Right lobe of liver (tissue), 6 donors: ENCODE measurements at places on chromosomes 12 and 14. TPM values are rescaled to one million over a fixed set of nuclear protein-coding genes. Genes with fewer than 3 reads are reported as not detected.

C12orf42 gene
- not detected for total RNA-seq

- H3K27me3 ChIP-seq, result no peaks in the 10 kb centered on the region
- no peak overlapping the region for H3K27ac ChIP-seq
- no peaks in the 10 kb centered on the region for H3K36me3 ChIP-seq
- H3K4me3 ChIP-seq, result no peak overlapping the region
Measured at GRCh38 chr14:50087341-50088116, 28.8 kb downstream of the VCPKMT start.

- peak overlapping the region; percentile 80 for H3K27ac ChIP-seq
- H3K36me3 ChIP-seq, result no peaks in the 10 kb centered on the region
- no peaks in the 10 kb centered on the region for H3K4me1 ChIP-seq
- peak overlapping the region; percentile 89 for H3K4me3 ChIP-seq
- DNase-seq, result no peak
- no peaks in the 10 kb centered on the region for H3K27me3 ChIP-seq
Measured at GRCh38 chr14:100306998-100307765, 938 bp upstream of the SLC25A29 start.

GRCh38 chr12:19021646-19022045 lies 107.9 kb upstream of the PLEKHA5 start:
- no peaks in the 10 kb centered on the region for H3K4me1 ChIP-seq
- H3K36me3 ChIP-seq, result no peaks in the 10 kb centered on the region
- no peaks in the 10 kb centered on the region for H3K27me3 ChIP-seq
- H3K4me3 ChIP-seq, result no peak overlapping the region
- H3K27ac ChIP-seq, result no peak overlapping the region

DNA sequence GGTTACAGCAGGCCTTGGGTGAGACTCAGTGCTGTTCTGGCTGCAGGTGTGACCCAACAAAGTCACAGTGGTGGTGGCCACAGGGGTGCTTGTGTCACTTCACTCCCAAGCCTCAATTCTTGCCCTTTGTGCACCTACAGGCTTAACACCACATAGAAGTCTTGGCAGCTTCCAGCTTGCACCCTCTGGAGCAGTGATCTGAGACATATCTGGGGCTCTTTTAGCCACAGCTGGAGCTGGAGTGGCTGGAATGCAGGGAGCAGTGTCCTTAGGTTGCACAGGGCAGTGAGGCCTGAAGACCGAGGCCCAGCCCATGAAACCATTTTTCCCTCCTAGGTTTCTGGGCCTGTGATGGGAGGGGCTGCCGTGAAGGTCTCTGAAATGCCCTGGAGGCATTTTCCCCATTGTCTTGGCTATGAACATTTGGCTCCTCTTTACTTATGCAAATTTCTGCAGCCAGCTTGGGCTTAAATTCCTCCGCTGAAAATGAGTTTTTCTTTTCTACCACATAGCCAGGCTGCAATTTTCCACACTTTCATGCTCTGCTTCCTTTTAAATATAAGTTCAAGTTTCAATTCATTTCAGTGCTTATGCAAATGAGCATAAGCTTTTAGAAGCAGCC lies 37.7 kb downstream of the ADAM21 start:
- no peaks in the 10 kb centered on the region for H3K36me3 ChIP-seq
- H3K27me3 ChIP-seq, result no peaks in the 10 kb centered on the region
- no peak overlapping the region for H3K4me3 ChIP-seq
- no peak for DNase-seq
- H3K4me1 ChIP-seq, result no peaks in the 10 kb centered on the region

CLEC1A gene
- 0.62 TPM for total RNA-seq

DNA sequence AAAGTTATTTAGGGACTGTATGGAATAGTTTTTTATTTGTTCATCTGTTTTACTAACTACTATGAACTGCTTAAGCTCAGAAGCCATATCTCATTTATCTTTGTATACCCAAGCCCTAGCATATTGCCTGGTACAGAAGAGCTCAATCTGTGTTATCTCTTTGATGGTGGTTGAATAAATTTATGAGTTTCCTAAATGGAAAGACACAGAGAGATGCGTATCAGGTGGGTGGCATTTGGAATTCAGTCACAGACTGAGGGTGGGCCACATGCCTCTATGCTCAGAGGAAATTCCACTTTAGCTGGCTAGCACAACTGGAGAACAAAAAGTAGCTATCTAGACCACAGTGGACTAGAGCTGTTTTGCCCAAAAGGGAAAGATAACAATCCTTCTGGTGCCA lies 145.5 kb downstream of the SLC6A15 start:
- H3K4me1 ChIP-seq, result no peaks in the 10 kb centered on the region
- no peaks in the 10 kb centered on the region for H3K27me3 ChIP-seq
- H3K4me3 ChIP-seq, result no peak overlapping the region
- H3K36me3 ChIP-seq, result no peaks in the 10 kb centered on the region
- H3K27ac ChIP-seq, result no peak overlapping the region
- no peak for DNase-seq

- no peak overlapping the region for H3K4me3 ChIP-seq
- H3K36me3 ChIP-seq, result no peaks in the 10 kb centered on the region
- H3K4me1 ChIP-seq, result no peaks in the 10 kb centered on the region
- no peaks in the 10 kb centered on the region for H3K27me3 ChIP-seq
Measured at GRCh38 chr12:31026202-31026601, 47.5 kb upstream of the DDX11 start.

SIRT4 gene
- total RNA-seq, result 4.1 TPM

- no peak overlapping the region for H3K4me3 ChIP-seq
- peak; percentile 43 for DNase-seq
- H3K36me3 ChIP-seq, result no peaks in the 10 kb centered on the region
- no peaks in the 10 kb centered on the region for H3K4me1 ChIP-seq
- no peaks in the 10 kb centered on the region for H3K27me3 ChIP-seq
Measured at GRCh38 chr12:3604748-3605586, 114.0 kb downstream of the PRMT8 start.

GRCh38 chr12:51579321-51579850 lies 11.6 kb upstream of the SCN8A start:
- DNase-seq, result no peak
- no peaks in the 10 kb centered on the region for H3K27me3 ChIP-seq
- H3K4me3 ChIP-seq, result no peak overlapping the region
- no peaks in the 10 kb centered on the region for H3K36me3 ChIP-seq
- H3K4me1 ChIP-seq, result no peaks in the 10 kb centered on the region

LRRC10 gene
- not detected for total RNA-seq

- H3K4me3 ChIP-seq, result no peak overlapping the region
- H3K27ac ChIP-seq, result no peak overlapping the region
- H3K4me1 ChIP-seq, result peaks cover 22% of the 10 kb centered on the region
- H3K36me3 ChIP-seq, result no peaks in the 10 kb centered on the region
Measured at GRCh38 chr12:53596920-53597363, 29.2 kb downstream of the ATF7 start.

DNA sequence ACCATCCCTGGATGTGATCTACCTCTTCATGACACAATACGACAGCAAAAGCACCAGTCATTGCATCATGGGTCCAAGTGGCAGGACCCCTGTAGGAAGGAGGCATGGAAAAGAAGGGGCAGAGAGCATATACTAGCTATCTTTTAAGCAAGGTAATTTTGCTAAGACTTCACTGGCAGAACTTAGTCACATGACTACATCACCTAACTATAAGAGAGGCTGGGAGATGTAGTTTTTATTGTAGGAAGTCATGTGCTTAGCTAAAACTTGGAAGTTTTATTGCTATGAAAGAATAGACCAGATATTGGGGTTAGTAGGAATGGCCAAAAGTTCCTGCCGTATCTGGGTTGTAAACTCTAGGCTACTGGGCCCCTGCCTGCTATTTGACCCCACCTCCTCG lies 18.6 kb upstream of the CHST11 start:
- H3K4me1 ChIP-seq, result no peaks in the 10 kb centered on the region
- H3K4me3 ChIP-seq, result no peak overlapping the region
- no peaks in the 10 kb centered on the region for H3K36me3 ChIP-seq
- no peak for DNase-seq
- no peaks in the 10 kb centered on the region for H3K27me3 ChIP-seq

- H3K4me1 ChIP-seq, result no peaks in the 10 kb centered on the region
- no peak overlapping the region for H3K4me3 ChIP-seq
- no peaks in the 10 kb centered on the region for H3K36me3 ChIP-seq
- H3K27ac ChIP-seq, result no peak overlapping the region
- DNase-seq, result no peak
Measured at GRCh38 chr12:71476513-71476912, 36.9 kb downstream of the LGR5 start.

DNA sequence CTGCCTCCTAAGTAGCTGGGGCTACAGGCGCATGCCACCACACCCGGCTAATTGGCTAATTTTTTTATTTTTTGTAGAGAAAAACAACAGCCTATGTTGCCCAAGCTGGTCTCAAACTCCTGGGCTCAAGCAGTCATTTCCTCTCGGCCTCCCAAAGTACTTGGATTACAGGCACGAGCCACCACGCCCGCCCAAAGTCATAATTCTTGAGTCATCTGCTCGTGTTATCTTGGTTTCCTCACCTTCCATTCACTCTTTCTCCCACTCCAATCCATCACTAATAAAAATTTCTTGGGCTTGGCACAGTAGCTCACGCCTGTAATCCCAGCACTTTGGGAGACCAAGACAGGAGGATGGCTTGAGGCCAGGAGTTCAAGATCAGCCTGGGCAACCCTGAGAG lies 32.0 kb downstream of the ITGA7 start:
- H3K27me3 ChIP-seq, result no peaks in the 10 kb centered on the region
- DNase-seq, result no peak
- H3K27ac ChIP-seq, result no peak overlapping the region
- no peaks in the 10 kb centered on the region for H3K4me1 ChIP-seq

- no peak overlapping the region for H3K27ac ChIP-seq
- H3K4me1 ChIP-seq, result no peaks in the 10 kb centered on the region
- H3K4me3 ChIP-seq, result no peak overlapping the region
- no peaks in the 10 kb centered on the region for H3K36me3 ChIP-seq
Measured at GRCh38 chr14:74326369-74327152, 21.7 kb upstream of the VRTN start.

- no peak overlapping the region for H3K27ac ChIP-seq
- no peak overlapping the region for H3K4me3 ChIP-seq
- no peaks in the 10 kb centered on the region for H3K4me1 ChIP-seq
- no peak for DNase-seq
Measured at GRCh38 chr14:84555493-84555892, 974.5 kb upstream of the FLRT2 start.

OVCH1 gene
- not detected for total RNA-seq

DNA sequence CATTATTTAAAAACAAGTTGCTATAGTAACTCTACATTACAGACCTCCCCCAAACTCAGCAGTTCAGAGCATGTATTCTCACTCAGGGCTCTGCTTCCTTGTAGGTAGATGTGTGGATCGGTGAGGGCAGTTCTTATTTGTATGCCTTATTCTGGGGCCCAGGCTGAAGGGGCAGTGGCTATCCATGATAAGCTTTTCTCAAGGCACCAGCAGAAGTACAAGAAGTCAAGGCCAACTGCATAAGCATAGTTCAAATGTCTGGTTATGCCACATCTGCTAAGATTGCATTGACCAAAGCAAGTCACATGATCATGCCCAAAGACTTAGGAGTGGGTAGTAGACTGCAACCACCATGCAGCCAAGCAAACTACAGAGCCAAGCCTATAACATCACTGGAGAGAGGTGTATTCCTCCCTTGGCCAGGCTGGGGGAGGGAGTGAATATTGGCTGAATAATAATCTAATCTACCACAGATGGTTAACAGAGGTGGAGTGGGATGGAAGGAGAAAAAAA lies 4.6 kb downstream of the PSEN1 start:
- H3K4me1 ChIP-seq, result no peaks in the 10 kb centered on the region
- H3K27me3 ChIP-seq, result no peaks in the 10 kb centered on the region
- no peaks in the 10 kb centered on the region for H3K36me3 ChIP-seq
- no peak overlapping the region for H3K4me3 ChIP-seq
- DNase-seq, result no peak
- no peak overlapping the region for H3K27ac ChIP-seq

- no peaks in the 10 kb centered on the region for H3K27me3 ChIP-seq
- no peaks in the 10 kb centered on the region for H3K4me1 ChIP-seq
- no peak overlapping the region for H3K27ac ChIP-seq
- no peak overlapping the region for H3K4me3 ChIP-seq
Measured at GRCh38 chr14:60106339-60106738, 14.6 kb downstream of the PCNX4 start.

DNA sequence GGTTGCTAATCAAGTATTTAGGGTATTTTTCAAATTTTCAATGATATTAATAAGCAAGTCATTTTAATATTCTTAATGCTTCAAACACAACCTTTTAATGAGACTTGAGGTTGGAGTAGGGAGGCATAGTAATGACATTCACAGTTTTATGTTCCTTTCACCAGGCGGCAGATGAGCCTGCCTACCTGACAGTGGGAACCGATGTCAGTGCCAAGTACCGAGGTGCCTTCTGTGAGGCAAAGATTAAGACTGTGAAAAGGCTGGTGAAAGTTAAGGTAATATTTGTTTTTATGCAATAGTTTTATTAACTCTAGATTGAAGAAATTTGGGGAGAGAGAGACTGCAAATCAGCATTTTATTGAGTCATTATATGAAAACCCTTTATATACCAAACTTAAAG lies 3.1 kb downstream of the ARID4A start:
- no peak overlapping the region for H3K4me3 ChIP-seq
- no peaks in the 10 kb centered on the region for H3K27me3 ChIP-seq
- peak; percentile 74 for DNase-seq
- H3K36me3 ChIP-seq, result no peaks in the 10 kb centered on the region

- no peaks in the 10 kb centered on the region for H3K27me3 ChIP-seq
- H3K27ac ChIP-seq, result peak overlapping the region; percentile 4
- DNase-seq, result no peak
Measured at GRCh38 chr14:20799892-20800544, 2.6 kb downstream of the RNASE1 start.

GRCh38 chr14:32345311-32345791 lies 16.3 kb downstream of the AKAP6 start:
- no peak overlapping the region for H3K27ac ChIP-seq
- no peaks in the 10 kb centered on the region for H3K4me1 ChIP-seq
- DNase-seq, result no peak
- H3K36me3 ChIP-seq, result no peaks in the 10 kb centered on the region

STRN3 gene
- total RNA-seq, result 19.5 TPM
